Spleen (tissue), 13 donors: ENCODE measurements at places on chromosomes 7 and 10.

GRCh38 chr7:139230023-139230422, 1.0 kb upstream of the UBN2 start:
- no peak for DNase-seq

DNA sequence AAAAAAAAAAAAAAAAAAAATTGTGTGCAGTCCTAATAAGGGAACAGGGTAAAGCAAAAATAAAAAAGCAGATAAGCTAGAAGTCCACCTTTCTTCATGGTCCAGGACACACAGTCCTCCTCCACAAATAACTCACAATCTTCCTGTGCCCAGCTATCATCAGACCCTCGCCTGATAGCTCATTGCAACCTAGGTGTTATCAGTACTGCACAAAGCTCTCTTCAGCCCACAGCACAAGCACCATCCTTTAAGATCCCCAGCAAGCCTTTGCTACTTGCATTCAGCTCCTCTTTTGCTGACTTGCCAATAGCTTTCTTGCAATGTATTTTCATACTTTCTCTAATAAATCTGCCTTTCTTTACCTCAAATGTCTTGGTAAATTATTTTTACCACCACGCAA, 5.0 kb downstream of the NDUFA5 start:
- no peak for DNase-seq

- DNase-seq: peak; percentile 69
These were observed 99.2 kb downstream of the VOPP1 start for GRCh38 chr7:55472928-55473725.

DNA sequence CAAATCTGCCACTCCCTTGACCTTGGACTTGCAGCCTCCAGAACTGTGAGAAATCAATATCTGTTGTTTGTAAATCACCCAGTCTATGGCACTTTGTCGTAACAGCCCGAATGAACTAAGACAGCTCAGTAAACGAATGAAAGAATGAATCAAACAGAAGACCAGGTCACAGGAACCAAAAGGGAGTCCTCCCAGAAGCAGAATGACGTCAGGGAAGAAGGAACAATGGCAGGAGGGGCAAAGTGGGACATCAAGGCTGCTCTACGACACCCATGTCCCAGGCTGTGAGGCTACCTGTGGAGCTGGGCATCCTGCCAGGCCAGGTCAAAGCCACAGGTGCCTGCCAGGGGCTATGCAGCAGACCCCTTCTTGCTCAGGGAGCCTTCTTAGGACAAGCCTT, 267.2 kb upstream of the PFKP start:
- no peak for DNase-seq

GRCh38 chr10:1567152-1567551, 170.2 kb downstream of the ADARB2 start:
- DNase-seq: peak; percentile 39

- DNase-seq: no peak
These were observed 78.0 kb downstream of the WDR11 start for GRCh38 chr10:120929166-120929565.

- no peak for DNase-seq
These were observed 9.9 kb upstream of the SRRM3 start for GRCh38 chr7:76191783-76192240.

DNA sequence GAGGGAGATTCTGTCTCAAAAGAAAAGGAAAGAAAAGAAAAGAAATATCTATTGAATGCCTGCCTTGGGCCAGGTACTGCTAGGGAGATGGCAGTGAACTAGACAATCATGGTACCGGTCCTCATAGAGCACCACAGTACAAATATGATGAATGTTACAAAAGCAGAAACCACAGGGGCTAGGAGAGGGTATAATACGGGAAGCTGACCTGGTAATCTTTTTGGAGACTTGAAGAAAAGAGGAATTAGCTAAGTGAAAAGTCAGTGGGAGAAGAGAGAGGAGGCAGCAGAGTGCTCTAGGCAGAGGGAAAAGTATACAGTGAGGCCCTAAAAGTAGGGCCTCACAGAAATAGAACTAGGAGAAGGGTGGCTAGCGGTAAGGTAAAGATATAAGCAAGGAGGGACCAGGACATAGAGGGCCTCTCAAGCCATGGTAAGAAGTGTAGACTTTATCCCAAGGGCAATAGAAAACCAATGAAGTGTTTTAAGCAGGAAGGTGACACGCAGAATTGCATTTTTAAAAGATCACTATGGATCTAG, 42.8 kb upstream of the WNT8B start:
- DNase-seq: no peak

DNA sequence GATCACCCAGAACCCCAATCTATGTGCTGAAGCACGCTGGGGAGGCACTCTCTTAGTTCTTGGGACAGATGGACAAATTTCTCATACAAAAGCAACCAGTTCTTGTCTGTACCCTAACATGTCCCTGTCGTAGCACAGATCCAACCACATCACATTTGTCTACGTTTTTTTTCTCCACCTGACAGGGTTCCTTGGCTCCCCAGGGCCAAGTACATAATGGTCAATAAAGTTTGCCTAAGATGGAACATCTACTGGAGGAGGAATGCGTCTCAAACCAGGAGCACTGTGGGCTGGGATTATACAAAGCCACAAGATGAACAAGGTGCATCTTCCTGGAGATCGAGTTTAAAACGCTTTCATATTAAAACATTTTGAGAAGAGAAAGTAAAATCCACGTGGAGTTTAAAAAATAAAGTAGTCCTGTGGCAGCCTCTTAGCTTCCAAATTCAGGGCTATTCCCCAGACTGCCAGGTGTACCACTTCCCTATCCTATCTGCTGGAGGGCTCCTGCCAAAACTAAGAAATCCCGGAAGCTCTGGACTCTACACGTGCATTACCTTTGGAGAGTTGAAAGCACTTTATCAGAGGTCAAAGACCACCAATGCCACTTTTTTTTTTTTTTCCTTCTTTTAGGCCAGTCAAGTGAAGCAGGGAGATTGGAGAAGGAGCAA, 1.4 kb downstream of the TMEM243 start:
- DNase-seq: no peak

DNA sequence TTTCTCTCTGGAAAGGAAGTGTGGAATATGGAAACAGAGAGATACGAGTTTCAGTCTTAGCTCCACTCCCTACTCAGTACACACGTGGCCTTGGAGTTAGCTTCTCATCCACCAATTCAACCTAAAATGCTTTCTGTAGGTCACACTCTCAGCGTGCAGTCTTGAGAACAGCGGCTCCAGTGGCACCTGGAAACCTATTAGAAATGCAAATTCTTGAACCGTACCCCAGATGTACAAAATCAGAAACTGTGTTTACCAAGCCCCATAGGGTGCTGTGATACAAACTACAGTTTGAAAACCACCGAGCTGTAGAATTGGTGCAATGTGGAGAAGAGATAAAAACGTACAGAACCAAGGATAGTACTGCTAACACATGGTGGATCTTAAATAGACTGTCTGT, 91.1 kb upstream of the SP4 start:
- no peak for DNase-seq

DNA sequence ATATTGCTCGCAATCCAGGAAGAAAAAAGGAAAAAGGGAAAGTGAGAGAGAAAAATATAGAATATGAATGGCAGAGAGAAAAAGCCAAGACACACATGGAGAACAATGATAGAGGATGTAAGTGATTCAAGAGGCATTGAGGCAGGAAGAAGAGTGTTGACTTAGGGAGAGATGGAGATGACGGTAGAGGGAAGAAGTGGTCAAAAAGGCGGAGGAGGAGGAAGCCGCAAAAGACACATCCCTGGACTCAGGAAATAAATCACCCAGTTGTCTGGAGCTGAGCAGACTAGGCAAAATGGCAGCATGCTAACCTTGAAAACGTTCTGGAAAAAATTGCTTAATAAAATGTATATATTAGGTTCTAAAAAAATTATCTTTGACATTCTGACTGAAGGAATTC, 17.7 kb upstream of the GPR37 start:
- DNase-seq: no peak

GRCh38 chr7:94834359-94834758, 73.0 kb upstream of the PPP1R9A start:
- no peak for DNase-seq

DNA sequence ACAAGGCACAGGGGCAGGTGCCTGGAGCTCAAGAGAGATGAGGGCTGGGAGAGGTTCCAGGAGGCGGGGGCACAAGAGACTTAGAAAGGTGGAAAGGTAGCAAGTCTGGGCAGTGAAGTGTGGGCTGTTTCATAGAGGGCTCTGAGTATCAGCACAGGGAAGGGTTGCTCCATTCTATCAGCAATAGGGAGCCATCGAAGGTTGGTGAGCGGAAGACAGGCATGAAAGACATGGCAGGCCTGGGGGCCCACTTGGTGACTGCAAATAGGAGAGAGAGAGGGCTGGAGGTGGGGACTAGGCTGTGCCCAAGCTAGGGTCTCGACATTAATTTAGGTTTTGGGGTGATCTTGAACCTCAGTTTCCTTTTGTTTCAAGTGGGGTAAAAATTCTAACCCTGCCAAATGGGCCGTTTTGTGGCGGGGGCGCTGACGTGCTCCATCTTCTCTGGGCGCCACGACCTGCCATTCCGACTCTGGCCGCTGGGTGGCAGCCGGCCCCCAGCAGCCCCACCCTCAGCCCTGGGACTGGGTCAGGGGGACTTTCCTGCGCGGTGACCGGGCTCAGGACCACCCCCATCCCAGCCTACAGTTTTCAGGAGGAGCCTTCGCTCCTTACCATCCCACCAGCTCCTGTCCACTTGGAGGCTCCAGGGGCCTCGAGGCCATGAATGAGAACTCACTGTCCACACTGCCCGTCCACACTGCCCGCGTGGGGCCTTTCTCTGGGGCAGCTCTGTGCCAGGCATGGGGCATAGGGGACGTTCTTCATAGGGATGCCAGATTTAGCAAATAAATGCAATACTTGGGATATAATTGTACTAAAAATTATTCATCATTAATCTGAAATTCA, 37.2 kb upstream of the PCBD1 start:
- peak; percentile 87 for DNase-seq

DNA sequence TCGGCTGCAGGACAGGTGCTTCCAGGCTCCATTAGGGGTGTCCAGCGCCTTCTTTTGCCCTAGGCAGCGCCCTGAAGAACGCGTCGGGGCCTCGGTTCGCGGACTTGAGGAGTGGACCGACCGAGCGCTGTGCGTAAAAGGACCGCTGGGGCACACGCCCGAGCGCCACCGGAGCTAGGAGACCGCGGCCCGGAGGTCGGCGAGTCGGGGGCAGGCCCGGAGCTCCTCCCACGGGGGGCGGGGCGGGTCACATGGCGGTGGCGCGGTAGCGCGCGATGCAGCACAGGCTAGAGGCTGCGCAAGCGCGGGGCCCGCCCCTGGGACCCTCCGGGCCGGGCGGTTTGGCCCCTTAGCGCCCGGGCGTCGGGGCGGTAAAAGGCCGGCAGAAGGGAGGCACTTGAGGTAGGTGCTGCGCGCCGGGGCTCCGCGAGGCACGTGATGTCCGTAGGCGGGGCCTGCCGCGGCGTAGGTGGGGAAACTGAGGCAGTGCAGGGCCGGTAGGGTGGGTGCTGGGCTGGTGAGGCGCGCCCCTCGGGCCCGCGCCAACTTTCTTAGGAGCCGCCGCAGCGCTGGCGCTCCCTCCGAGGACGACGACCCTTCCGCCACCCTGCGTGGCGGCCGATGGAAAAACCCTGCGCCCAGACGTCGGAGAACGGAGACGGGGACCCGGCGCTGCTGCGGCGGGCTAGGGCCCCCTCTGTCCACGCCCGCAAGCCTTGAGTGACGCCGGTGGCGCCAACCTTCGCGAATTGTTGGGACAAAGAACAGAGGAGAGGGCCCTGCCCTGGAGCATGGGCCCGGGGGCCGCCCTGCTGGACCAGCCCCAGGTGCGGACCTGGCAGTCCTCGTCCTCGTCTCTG, at the start of gene PRXL2A:
PRXL2A (plus strand) TSS at position 310 of the 860 bp plus-strand sequence. CDS start 11,917 bp downstream, outside the sequence.
- peak; percentile 95 for DNase-seq

DNA sequence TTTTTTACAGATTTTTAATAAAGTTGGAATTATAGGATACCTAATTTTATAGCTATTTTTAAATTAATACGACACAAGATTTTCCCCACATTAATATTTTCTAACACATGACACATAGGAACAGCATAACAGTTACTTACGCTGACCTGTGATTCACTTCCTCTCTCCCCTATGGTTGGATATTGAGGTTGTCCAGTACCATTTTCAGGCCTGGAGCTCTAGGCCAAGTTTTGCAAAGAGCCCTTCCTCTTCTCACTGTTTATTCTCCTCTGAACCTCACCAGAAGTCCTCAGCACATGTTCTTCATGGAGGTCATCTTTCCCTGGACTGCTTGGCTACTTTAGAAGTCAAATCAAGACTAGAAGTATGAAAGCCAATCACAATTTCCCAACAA, 28.2 kb downstream of the LYZL1 start:
- DNase-seq: no peak

GRCh38 chr7:55452971-55453370, 87.8 kb downstream of the LANCL2 start:
- no peak for DNase-seq

- DNase-seq: no peak
These were observed 675.5 kb downstream of the SUGCT start for GRCh38 chr7:40810274-40810673.

DNA sequence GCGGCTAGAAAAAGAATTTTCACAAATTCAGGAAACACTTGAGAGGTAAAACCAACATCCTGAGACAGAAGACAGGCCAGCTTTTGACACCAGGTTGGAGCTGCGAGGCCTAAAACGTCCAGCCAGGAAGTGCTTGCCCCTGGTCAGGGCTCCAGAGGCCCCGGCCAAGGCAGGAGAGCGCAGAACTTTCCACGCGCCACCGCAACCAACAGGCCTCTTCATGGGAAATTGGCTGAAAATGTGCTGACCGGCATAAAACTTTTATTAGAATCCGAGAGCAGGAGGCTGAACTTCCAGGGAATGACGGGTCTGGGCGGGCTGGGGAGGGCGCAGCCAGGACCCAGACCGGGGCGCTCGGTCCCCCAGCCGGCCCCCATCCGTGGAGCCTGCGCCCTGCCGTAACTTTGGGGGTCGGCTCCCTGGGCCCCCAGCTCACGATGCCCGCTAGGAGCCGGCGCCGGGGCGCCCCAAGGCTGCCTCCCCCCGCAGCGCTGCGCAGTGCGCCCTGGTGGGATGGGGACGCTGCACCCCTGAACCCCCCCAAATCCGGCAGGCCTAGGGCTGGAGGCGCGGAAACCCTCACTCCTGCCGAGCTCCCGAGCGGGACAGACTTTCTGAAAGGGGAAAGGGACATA, 414.0 kb upstream of the MKI67 start:
- no peak for DNase-seq

- DNase-seq: no peak
These were observed 86.6 kb downstream of the ITGB8 start for GRCh38 chr7:20417260-20417659.

DNA sequence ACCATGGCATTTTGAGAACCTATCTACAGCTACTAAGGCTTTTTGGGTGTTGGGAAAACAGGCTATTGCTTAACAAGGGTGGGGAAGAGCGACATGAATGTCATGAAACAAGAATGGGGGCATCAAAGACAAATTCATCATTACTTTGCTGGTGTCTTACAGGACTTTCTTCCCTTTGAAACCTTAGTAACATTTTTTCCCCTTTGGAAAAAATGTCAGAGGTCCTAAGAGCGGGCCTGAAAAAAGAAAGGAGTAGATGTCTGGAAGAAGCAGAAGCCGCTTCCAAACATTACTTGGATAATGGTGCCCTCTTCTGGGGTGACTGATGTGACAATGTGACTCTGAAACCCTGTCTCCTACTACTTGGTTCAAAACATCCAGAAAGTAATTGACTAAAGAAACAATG, 3.8 kb upstream of the DDX50 start:
- DNase-seq: no peak

GRCh38 chr7:92260248-92260781, 14.5 kb downstream of the ANKIB1 start:
- DNase-seq: no peak
